Spinal cord (tissue), 10 donors: ENCODE measurements at places on chromosomes 2 and 18. TPM values are rescaled to one million over a fixed set of nuclear protein-coding genes. Genes with fewer than 3 reads are reported as not detected.

The GAD1 gene
- 17.2 TPM for total RNA-seq

The CHRNA1 gene
- total RNA-seq, result 0.22 TPM

The FLACC1 gene
- 5.0 TPM for total RNA-seq

The MATN3 gene
- total RNA-seq, result 3.5 TPM

- DNase-seq, result no peak
Measured at GRCh38 chr2:213149294-213149875, 2.0 kb downstream of the IKZF2 start.
